ENCODE measurements at places on chromosomes 11 and 22. TPM values are rescaled to one million over a fixed set of nuclear protein-coding genes. Genes with fewer than 3 reads are reported as not detected.

KIF18A gene
- total RNA-seq = 5.3 TPM

RFPL2 gene
- total RNA-seq = not detected

RASD2 gene
- 2.9 TPM for total RNA-seq

RAC2 gene
- 2.4 TPM for total RNA-seq

GTPBP1 gene
- 22.5 TPM for total RNA-seq

SNX15 gene
- 18.3 TPM for total RNA-seq

ALDH3B2 gene
- 0.09 TPM for total RNA-seq

PHLDA2 gene
- total RNA-seq = not detected

MRGPRX3 gene
- not detected for total RNA-seq

RCOR2 gene
- total RNA-seq = 11.0 TPM

SLC22A6 gene
- total RNA-seq = not detected

SEPTIN3 gene
- total RNA-seq = 0.89 TPM

OR51I1 gene
- total RNA-seq = not detected

SF1 gene
- total RNA-seq = 62.3 TPM

HIPK3 gene
- total RNA-seq = 189 TPM

IGLL5 gene
- total RNA-seq = 0.13 TPM

CRACR2B gene
- 6.9 TPM for total RNA-seq

GCAT gene
- 7.4 TPM for total RNA-seq

GANAB gene
- total RNA-seq = 92.8 TPM

TSKU gene
- 13.9 TPM for total RNA-seq

SCGB1D2 gene
- not detected for total RNA-seq

TMEM121B gene
- 1.2 TPM for total RNA-seq

NTM gene
- total RNA-seq = 8.5 TPM

PATE1 gene
- not detected for total RNA-seq

OR8D1 gene
- total RNA-seq = not detected

SLC16A8 gene
- total RNA-seq = 2.4 TPM

SYNGR1 gene
- 6.3 TPM for total RNA-seq

PRG2 gene
- 1.0 TPM for total RNA-seq

MAP6 gene
- total RNA-seq = 6.1 TPM

OR8D4 gene
- total RNA-seq = 0.04 TPM

PARVA gene
- 29.9 TPM for total RNA-seq

GPHA2 gene
- not detected for total RNA-seq

MS4A12 gene
- not detected for total RNA-seq

HTR3A gene
- 0.04 TPM for total RNA-seq

OR51B4 gene
- total RNA-seq = 0.09 TPM

C11orf97 gene
- not detected for total RNA-seq

SCUBE1 gene
- total RNA-seq = 0.13 TPM

CARD16 gene
- 8.3 TPM for total RNA-seq

SERGEF gene
- total RNA-seq = 15.7 TPM

HSPA8 gene
- 1,768 TPM for total RNA-seq
